ENCODE measurements at places on chromosomes 4 and X. TPM values are rescaled to one million over a fixed set of nuclear protein-coding genes. Genes with fewer than 3 reads are reported as not detected.

GRCh38 chrX:94560930-94561329 lies 886.9 kb downstream of the FAM133A start:
- no peak for DNase-seq

- DNase-seq, result no peak
Observed at GRCh38 chr4:172650758-172651530, 517.7 kb upstream of the GALNT7 start.

SLIT2 gene
- under 0.01 TPM for total RNA-seq

GPR82 gene
- not detected for total RNA-seq

NMU gene
- 1.1 TPM for total RNA-seq

DNA sequence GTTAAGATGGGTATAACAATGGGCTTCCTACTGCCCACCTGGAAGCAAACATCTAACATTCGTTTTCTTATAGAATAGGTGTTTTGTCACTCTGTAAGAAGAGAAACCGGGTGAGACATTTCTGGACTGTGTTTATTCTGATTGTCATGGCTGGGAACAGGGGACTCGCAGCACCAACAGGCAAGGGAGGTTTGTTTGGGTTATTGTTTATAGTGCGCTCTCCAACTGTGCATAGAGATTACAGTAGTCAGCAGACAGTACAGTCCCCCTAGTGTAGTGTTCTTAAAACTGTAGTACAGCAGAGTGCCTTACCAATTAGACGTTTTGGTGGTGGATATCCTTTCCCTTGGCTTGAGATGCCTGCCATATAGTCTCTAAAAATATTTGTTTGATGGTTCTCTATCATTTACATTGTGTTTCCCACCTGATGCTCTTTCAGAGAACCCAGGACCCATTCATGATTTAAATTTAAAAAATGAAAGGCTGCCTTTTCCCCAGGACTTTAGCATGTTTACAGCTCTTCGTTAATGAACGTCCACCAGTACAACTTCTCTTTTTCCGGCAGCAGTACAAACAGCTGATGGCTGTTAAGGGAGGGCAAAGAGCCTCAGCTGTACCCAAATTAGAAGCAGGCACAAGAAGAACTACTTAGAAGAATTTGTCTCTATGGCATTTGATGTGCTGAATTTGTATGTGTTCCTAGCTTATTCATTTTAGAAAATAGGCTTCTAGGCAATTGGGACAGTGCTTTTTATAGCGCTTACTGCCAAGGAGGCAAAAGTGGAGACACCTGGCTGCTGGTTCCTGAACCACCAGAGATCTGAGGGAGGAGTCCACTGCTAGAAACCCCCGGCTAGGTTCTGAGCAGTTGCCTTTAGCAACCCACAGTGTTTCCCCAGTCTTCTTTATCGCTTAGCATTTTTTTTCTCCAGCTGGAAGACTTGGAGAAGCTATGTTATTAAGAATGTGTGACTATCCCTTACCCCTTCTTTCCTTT lies 1.0 kb upstream of the RNF150 start:
- DNase-seq, result no peak

FGF13 gene
- total RNA-seq, result under 0.01 TPM

DNA sequence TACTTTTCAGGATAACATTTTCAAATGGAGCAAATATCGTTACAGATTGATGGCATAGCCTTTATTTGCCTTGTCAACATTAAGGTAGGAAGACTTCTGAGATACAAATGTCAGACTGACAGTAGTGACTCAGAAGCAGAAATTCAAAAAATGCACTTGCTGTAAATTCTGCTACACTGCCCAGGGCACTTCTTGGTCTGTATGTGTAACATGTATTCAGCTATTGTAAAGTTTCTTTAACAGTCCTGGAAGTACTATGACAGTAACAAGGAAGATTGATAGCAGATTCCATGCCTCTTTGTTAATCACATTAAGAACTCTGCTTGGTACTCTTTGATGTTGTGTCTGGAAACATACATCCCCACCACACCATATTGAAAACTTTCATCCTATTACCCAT lies 69.6 kb upstream of the PCDH18 start:
- no peak for DNase-seq

GRCh38 chr4:94798808-94799207 lies 41.1 kb downstream of the BMPR1B start:
- no peak for DNase-seq

GSX2 gene
- total RNA-seq, result not detected

DNA sequence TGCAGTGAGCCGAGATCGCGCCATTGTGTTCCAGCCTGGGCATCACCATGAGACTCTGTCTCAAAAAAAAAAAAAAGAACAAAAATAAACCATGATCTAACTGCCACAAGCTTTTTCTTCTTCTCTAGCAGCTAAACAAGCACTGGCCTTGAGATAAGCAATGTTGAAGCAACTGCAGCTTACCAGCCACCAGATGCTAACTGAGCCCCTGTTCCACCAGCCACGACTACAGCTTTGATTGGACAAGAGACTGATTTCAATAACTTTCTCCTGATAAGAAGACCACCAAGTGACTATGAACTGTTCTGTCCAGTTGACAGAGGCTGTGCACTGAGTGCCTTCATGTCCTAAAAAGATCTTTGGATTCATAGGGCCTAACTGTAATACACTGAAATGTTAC lies 58.5 kb downstream of the DCTD start:
- no peak for DNase-seq

NEXMIF gene
- total RNA-seq, result under 0.01 TPM

DNA sequence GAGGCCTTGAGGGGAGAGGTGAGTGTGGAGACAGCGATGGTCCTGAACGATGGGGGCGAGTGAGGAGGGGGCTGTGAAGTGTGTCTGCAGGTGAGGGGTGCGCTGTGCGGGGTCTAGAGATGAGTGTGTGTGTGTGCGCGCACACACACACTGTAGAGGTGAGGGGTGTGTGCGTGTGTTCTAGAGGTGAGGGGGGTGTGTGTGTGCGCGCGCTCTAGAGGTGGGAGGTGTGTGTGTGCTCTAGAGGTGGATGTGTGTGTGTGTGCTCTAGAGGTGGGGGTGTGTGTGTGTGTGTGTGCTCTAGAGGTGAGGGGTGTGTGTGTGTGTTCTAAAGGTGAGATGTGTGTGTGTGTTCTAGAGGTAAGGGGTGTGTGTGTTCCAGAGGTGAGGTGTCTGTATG lies 574 bp downstream of the BST1 start:
- no peak for DNase-seq

GRCh38 chr4:27917381-27917780 lies 1056.7 kb downstream of the STIM2 start:
- no peak for DNase-seq

NOX1 gene
- total RNA-seq, result not detected

- no peak for DNase-seq
Observed at GRCh38 chr4:28254003-28254402, 1393.4 kb downstream of the STIM2 start.

GRCh38 chr4:97770222-97770621 lies 373.1 kb downstream of the STPG2 start:
- DNase-seq, result no peak

GRCh38 chr4:66178906-66179305 lies 508.6 kb upstream of the EPHA5 start:
- no peak for DNase-seq

DNA sequence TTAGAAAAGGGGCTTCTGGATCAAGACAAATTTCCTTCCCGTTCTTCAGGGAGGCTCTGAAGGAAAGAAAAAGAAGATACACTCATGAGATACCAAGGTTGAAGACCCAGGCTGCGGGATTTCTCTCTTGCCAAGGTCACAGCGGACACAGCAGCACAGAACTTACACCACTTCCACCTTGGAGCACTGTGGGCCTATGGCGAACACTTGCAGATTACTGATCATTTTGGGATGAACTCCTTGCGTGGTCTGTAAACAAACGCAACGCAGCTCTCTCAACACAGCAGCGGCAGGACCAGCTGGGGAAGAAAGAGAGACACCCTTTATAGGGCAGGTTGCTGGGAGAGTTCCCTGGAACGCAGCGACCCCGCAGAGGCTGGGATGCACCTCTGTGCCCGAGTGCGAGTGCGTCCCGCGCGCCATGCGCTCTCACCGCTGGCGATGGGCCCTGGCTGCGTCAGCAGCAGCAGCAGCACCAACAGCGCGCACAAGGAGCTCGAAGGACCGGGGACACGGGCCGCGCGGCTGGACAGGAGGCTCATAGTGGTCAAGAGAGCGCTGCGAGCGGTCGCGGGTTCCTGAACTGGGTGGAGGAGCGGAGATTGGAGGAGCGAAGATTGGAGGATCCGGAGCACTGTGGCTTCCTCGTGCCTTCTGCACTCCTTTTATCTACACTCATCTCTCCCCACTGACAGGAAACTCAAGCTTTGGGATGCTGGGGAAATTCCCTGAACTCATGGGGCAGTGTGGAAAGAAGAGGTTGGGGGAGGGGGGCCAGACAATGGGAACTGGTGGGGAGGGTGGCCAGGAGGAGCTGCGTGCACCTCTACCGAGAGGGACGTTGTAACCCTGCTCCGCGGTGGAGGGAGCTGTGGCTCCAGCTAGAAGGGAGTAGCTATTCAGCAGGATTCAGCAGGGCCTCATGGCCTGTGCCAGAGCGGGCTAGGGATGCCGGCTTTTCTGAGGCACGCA lies at the start of gene CXCL5:
Gene CXCL5 (minus strand): TSS at position 638 of the 972 bp plus-strand sequence. CDS start 96 bp downstream, at position 542.
- no peak for DNase-seq

GRCh38 chr4:7252510-7253340 lies 60.4 kb downstream of the SORCS2 start:
- DNase-seq, result peak; percentile 14

ASB5 gene
- total RNA-seq, result not detected

DNA sequence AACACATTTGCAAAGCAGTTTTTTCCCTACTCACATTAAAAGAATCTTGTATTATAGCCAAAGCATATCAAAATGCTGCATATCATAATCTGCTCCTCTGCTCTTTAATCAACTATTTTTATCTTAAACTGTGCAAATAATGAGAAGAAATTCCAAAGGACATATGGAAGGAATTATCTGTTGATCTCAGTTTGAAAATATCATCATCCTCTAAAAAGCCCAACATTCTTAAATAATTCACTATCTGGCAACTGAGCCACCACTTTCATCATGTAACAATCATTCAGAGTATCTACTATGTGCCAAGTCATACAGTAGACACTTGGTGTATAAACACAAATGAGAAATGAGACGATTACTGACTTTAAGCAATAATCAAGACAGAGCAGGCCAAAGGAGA lies 63.0 kb downstream of the PRSS12 start:
- no peak for DNase-seq

S100G gene
- not detected for total RNA-seq

GRCh38 chrX:43556207-43556606 lies 99.9 kb upstream of the MAOA start:
- no peak for DNase-seq

- DNase-seq, result no peak
Observed at GRCh38 chr4:110020646-110021443, 108.2 kb downstream of the EGF start.

- no peak for DNase-seq
Observed at GRCh38 chr4:144903953-144904711, 193.9 kb downstream of the ANAPC10 start.

DNA sequence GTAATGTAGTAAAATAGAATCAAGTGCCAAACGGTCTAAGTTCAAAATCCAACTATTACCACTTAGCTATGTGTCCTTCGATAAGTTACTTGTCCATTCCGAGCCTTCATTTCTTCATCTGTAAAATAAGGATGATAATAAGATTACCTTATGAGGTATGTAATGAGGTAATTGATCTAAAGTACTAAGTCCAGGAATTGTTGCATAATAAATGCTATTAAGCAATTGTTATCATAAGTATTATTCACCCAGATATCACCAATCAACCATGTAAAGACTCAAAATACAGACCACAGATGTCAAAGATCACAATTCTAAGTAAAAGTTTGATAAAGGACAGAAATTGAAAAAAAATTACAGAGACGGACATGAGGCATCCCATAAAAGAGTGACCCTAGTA lies 168.4 kb upstream of the POU3F4 start:
- DNase-seq, result no peak

GRCh38 chr4:78720994-78721677 lies 55.0 kb upstream of the BMP2K start:
- peak; percentile 48 for DNase-seq

FGFBP2 gene
- total RNA-seq, result 1.6 TPM

FAM133A gene
- 0.27 TPM for total RNA-seq

NDP gene
- not detected for total RNA-seq

DNA sequence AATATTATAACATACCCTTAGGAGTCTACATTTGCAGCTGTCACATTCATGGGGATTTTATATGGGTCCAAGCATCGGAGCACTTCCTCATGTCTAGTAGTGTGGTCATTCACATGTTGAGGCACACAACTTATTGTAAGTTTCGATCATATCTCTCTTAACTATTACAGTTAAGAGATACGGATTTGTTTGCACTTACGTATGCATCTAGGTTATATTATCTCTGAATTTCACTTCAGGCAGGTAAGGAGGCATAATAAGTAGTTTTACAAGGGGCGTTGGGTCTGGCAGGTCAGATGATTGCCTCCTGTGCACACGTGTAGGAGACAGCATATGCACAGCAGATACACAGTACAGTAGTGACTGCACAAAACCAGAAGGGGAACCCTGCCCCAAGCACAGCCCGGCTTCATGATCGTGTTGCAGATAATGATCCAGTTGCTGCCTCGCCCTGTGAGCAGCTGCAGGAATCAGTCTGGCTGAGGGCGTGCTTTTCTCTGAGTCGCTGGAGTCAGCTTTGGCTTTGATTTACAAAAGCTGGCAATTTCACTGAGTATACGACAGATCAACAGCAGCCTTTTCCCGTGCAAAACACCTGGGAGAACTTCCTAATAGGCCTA lies 302.9 kb upstream of the GATB start:
- DNase-seq, result peak; percentile 14

- no peak for DNase-seq
Observed at GRCh38 chrX:120823556-120823955, 52.1 kb downstream of the CT47B1 start.

GRCh38 chr4:101846550-101846949 lies 56.0 kb downstream of the BANK1 start:
- DNase-seq, result no peak

NLRP2B gene
- not detected for total RNA-seq

DNA sequence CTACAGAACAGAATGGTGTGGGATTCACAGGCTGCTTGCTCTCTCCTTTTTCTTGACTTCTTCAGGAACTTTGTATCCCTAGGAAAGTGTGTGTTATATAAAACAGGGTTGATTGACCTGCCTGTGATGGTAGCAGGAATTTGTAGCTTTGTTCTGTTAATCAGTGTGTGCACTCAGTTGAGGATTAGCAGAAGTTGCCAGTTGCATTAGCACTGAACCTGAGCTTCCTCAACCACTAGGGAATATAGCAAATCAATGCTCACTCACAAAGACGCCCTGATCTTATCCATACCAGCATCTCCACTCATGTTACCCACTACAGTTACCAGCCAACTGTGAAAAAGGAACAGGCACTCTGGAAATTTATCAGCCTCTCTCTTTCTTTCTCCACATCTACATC lies 319.1 kb upstream of the EMCN start:
- DNase-seq, result no peak

- no peak for DNase-seq
Observed at GRCh38 chrX:40506201-40506985, 74.4 kb upstream of the ATP6AP2 start.

DNA sequence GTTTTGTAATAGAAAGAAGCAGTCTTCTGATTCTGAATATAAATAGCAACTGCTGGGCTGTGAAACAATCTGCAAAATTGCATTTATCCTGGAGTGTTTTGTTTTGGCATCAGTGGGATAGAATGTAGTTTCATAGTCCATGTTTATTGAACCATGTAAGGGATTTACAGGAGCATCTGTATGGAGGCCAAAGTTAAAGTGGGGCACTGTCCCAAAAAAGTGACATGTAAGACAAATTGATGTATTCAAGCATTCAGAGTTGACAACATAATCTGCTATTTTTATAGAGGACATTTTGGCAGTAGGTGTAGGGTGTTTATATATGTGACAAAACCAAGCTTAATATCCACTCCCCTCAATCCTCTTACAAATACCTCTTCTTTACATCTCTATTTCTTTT lies 200.5 kb upstream of the ANK2 start:
- DNase-seq, result no peak

CLTRN gene
- 0.27 TPM for total RNA-seq
